HuH-7 (cell line): ENCODE measurements at places on chromosomes 4 and X.
A peak's percentile ranks its signal among the peaks of the same experiment; 100 is the strongest.

GRCh38 chr4:3827616-3828492, 61.7 kb downstream of the ADRA2C start:
- DNase-seq = peak; percentile 38

GRCh38 chr4:123479944-123480343, 83.3 kb downstream of the SPRY1 start:
- no peak for DNase-seq

DNA sequence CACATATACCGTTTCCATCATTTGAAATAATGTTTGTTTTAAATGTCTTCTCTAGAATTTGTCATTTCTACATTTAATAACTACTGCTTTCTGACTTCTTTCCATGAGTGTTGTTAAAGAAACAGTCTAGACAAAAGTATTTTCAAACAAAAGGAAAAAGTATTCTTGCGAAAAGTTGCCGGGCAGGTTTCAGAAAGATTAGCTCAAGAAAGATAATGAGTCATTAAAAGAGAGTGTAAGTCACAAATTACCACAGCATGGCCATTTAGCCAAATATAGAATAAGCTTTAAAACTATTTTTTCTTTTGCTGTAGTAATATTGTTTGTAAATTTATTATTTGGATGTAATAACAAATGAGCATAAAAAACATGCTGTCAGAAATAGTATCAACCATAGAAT, 493.0 kb downstream of the TLL1 start:
- DNase-seq = no peak

- DNase-seq = no peak
Observed at GRCh38 chr4:123386609-123387008, 10.0 kb upstream of the SPRY1 start.

- DNase-seq = peak; percentile 13
Observed at GRCh38 chr4:88320780-88321373, 36.5 kb upstream of the PPM1K start.
